ENCODE measurements at places on chromosomes 4 and X. TPM values are rescaled to one million over a fixed set of nuclear protein-coding genes. Genes with fewer than 3 reads are reported as not detected.

MAGEB2 gene
- polyA plus RNA-seq, result not detected

ZNF185 gene
- 52.4 TPM for polyA plus RNA-seq

MECP2 gene
- polyA plus RNA-seq, result 27.1 TPM

ENPEP gene
- 240 TPM for polyA plus RNA-seq

ADAM29 gene
- 0.12 TPM for polyA plus RNA-seq

USP9X gene
- 74.2 TPM for polyA plus RNA-seq

DMP1 gene
- 0.04 TPM for polyA plus RNA-seq

SEC24D gene
- polyA plus RNA-seq, result 39.5 TPM

TREX2 gene
- 0.64 TPM for polyA plus RNA-seq

SASH3 gene
- 2.5 TPM for polyA plus RNA-seq

DMRTC1 gene
- 0.30 TPM for polyA plus RNA-seq

DIAPH2 gene
- 7.8 TPM for polyA plus RNA-seq

DNA sequence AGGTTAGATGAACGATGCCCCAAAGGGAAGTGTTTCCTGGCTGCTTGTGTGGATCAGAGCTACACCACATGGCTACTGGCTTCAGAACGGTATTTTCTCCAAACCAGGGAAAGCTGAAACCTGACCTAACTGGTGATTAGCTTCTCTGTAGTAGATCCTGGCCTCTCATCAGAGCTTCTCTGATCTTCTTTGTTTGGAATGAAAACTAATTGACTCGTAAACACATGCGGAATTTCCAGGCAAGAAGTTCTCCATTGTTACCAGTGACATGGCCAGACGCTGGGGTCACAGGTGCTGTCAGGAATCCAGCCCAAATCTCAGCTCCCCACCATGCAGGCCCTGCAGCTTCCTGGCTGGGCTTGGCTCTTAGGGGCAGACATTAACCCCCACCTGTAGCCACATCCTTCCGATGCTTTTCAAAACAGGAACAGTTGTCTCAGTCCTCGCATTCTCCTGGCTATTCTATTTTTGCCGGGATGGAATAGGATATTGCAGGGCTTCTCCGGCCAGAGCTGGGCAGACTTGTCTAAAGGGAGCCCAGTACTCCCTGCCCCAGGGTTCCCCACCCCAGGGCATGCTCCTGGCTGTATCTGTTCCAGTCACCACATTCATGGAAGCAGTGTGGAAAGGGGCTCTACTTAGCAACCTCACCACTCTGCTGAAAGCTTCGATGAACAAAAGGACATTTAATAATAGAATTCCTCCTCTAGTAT, 305.4 kb upstream of the F9 start:
- no peak for DNase-seq

- DNase-seq, result no peak
These were observed 101.6 kb downstream of the HUWE1 start for GRCh38 chrX:53584891-53585290.

DNA sequence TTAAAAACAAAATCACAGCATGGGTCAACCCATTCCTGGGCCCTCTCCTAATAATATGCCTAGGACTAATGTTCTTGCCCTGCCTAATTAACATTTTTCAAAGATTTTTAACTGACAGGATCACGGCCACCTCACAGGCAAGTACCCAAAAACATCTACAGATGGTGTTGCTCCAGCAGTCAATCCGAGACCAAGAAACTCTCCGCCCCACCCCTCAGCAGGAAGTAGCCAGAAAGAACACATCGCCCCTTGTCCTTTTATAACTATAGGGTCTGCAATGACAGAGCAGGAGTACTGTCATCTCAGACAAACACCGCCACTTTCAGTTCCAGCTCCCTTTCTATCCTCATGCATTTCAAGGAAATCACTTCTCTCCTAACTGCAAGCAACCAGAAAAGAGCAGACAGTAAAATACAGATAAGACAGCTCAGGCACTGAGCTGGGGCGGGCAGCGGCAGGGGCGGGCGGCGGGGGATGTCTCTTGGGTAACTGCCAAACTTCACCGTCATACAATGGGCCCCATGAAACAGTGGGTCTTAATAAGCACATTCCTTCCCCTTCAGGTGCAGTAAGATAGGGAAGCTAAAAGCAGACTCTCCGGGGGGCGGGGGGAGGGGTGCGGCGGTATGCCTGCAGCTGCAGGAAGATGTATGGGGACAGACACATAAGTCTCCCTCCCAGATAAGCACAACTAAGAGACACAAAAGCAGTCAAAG, 67.4 kb downstream of the ZNF182 start:
- no peak for DNase-seq

- no peak for DNase-seq
These were observed 3.8 kb upstream of the FBXW7 start for GRCh38 chr4:152539556-152540292.

DNA sequence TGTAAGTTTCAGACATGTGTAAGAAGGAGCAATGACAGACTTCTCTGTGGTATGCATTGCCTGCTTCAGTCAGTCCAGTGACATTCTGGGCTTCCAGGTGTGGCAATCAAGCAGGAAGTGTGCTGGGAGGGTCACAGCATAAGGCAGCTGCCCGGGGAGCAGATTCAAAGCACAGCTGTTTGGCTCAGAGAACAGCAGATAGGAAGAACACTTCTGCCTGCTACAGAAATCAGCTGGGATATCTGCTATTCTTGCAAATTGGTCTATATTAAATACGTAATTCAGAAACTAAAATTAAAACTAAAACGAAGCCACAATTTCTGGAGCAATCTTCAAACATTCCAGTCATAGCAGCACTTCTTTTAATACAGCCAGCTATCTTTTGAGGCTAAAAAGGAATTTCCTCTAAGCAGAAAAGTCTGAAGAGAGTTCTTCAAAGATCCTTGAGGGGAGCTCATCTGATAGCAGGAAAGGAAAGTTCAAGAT, 47.5 kb upstream of the GALNT7 start:
- no peak for DNase-seq

DNA sequence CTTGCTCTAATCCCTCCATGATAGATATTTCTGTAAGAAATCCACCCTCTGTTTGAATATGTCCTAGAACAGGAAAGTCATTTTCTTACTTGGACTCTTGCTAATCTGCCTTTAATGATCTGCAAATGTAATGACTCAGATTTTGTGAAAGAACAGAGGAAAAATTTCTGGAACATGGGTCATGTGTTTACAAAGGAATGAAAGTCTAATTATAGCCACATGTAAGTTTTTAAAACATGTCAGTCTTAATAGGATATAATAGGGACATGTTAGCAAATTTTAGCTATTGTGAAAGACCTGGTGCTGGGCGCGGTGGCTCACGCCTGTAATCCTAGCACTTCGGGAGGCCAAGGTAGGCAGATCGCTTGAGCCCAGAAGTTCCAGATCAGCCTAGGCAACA, 47.6 kb downstream of the GRK4 start:
- no peak for DNase-seq

DNA sequence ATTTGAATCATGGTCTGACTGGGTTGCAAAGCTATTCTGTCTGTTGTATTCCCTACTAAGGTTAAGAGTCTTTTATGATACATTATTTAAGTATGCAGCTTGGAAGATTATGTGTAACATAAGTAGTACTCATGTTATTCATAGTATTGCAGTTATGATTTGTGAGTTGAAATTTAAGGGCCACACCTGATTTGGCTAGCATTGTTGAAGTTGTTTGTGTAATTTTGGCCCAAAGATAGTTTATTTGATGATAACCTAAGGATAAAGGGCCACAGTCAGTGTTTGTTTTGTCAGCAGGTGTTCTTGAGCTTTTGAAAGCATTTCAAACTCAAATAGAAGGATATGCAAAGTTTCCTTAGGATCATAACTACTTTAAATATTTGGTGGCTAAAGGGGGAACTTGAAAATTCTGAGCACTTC, 38.9 kb downstream of the NUDT9 start:
- DNase-seq, result no peak

- DNase-seq, result peak; percentile 2
These were observed 76.0 kb downstream of the INTS6L start for GRCh38 chrX:135596495-135596894.

- DNase-seq, result no peak
These were observed 59.3 kb downstream of the SHROOM2 start for GRCh38 chrX:9845578-9845952.

DNA sequence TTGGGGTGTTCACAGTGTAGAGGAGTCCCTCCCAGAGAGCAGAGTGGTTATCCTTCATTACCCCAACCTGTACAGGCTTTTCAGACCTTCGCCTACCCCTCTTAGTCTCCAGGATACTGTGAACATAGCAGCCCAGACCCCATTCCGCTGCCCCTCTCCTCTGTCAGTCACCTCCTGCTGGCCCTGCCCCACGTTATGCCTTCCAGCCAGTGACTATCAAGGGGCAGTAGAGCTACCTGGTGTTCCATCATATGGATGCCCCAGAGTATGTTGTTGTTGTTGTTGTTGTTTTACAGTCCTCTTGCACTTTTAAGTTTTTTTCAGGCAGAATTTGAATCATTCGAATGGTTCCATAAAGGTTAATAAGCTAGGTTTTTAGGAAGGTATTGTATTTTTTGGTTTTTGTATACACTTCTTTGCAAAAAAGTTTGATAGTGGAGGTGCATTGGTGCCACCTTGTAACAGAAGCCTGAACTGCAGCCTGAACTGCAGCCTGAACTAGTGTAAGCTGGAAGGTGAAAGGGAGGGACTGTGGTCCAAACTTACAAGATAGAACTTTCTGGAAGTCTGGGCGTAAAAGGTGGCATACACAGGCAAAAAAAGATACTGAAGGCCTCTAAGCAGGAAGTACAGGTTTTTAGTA, 101.4 kb upstream of the RAB40AL start:
- DNase-seq, result no peak

GRCh38 chr4:52103319-52103718, 52.2 kb downstream of the SPATA18 start:
- no peak for DNase-seq

GRCh38 chrX:116749943-116750342, 287.2 kb upstream of the CT83 start:
- DNase-seq, result no peak

DNA sequence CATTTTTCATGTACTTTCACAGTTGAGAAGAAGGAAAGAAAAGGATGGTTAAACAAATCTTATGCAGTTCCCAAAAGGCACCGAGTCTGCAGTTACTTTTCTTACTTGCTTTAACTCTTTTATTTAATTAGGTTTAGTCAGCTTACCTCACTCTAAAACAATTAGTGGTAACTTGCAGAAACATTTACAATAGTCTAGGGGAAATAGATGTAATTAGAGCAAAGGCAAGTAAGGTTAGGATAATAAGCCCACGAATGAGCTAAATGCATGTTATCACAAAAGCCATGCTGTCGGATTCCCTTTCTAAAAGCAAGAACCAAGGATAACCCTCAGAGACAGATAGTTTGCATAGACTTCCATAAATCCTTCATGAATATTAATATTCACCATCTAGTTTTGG, 82.0 kb upstream of the VCX2 start:
- DNase-seq, result no peak

GRCh38 chrX:134025986-134026545, 40.7 kb upstream of the GPC3 start:
- no peak for DNase-seq

DNA sequence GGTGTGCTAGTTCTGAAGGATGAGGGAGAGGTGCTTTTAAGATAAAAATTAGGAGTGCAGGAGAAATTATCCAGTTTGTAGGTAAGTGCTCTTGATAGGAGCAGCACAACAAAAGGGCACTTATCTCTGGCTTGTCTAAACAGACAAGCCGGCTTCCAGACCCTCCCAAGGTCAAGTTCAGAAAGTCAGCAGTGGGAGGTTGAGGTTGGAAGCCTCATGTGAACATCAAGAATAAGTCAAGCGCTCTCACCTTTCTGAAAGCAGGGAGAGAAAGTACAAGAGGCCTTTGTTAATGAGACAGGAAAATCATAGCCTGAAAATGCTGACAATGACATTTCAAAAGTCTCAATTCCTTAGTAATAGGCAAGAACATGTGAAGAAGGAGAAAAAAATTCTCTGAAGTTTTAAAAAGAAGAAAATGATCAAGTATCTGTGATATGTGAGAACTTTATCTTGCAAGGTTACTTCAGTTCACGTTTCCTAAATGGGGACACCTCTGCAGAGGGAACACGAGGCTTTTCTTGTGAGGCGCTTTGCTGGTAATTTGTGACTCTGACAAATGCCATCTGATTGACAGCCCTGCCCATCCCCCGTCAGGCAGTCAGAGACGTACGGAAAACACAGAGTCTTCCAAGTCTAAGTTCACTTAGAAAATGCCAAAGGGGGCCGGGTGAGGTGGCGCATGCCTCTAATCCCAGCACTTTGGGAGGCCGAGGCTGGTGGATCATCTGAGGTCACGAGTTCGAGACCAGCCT, 62.2 kb downstream of the TIGD2 start:
- DNase-seq, result no peak

DNA sequence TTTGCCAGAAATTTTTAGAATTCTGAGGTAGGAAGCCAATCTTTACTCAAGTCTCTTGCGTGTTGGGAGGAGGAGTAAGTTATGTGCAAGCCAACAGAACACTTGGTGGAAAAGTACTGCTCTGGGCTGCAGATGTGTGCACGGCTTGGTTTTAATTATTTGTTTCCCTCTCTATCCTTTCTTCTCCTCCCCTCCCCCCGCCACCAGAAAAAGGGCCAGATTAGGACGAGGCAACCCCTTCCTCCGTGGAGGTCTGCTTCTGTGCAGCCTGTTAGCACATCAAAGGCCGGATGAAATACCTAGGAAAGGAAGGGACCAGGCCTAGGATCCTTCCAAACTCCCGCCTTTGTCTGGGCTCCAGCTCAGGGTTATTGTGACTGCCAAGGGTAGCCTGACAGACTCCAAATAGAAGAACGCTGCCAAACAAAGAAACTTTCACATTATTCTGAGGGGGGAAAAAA, 1.0 kb upstream of the PGRMC1 start:
- no peak for DNase-seq

DNA sequence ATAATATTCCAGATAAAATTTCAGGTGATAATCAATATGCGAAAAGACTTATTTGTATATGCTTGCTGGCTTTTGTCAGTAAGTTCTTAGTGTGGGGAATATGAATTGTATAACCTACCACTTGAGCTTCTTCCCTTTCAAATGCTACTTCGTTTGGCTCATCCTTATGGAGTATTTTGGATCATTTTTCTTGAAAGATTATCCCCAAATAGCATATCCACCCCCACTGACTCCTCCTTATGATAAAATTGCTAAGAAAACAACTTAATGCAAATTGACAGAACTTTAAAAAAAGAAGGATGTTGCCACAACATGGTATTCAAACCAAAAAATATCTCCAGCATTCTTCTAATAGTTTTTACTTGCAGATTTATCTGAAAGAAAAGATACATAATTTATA, 393.3 kb downstream of the PPP3CA start:
- no peak for DNase-seq

GRCh38 chrX:44239036-44239435, 104.4 kb downstream of the EFHC2 start:
- no peak for DNase-seq

- DNase-seq, result no peak
These were observed 14.7 kb downstream of the OR13H1 start for GRCh38 chrX:131558562-131558961.

- no peak for DNase-seq
These were observed 277.1 kb downstream of the KLHL13 start for GRCh38 chrX:117839544-117839943.

- no peak for DNase-seq
These were observed 231.7 kb downstream of the SPRY1 start for GRCh38 chr4:123628288-123628687.

DNA sequence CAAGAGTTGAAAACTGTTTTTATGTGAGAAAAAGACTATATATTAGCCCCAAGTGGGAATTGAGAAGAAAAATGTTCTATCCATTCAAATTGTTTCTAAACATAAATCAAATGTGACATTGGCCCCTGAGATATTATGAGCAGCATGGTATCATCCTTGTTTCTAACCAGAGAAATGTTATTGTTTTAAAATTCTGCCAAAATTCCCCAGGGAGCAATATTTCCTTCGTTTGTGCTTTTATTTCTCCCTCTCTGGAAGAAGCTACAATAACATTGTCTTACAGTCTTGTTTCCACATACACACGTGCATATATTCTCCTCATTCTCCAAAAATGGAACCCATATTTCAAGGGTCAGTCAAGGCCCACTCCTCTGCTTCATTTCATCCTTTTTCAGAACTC, 46.7 kb downstream of the MAGEB17 start:
- no peak for DNase-seq

Measured in renal cortex interstitium (tissue), 15 donors.